ENCODE measurements at places on chromosomes 16 and 17.
A peak's percentile ranks its signal among the peaks of the same experiment; 100 is the strongest.

- DNase-seq, result no peak
Observed at GRCh38 chr17:69921046-69921445, 154.0 kb upstream of the KCNJ16 start.

DNA sequence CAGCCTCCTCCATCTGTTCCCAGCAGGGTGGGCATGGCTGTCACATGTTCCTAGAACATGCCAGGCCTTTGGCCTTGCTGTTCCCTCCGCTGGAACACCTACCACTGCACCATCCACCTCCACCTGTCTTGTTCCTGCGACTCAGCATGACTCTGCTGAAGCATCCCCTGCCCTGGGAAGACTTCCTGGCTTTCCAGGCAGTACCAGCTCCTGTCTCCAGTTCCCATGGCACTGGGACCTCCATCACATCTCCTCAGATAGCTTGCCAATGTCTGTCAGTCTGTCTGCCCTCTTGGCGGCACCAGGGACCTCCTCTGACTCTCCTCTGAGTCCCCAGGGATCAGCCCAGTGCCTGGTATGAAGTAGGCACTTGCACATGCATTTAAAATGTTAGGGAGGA lies 15.7 kb downstream of the PDP2 start:
- DNase-seq, result no peak

DNA sequence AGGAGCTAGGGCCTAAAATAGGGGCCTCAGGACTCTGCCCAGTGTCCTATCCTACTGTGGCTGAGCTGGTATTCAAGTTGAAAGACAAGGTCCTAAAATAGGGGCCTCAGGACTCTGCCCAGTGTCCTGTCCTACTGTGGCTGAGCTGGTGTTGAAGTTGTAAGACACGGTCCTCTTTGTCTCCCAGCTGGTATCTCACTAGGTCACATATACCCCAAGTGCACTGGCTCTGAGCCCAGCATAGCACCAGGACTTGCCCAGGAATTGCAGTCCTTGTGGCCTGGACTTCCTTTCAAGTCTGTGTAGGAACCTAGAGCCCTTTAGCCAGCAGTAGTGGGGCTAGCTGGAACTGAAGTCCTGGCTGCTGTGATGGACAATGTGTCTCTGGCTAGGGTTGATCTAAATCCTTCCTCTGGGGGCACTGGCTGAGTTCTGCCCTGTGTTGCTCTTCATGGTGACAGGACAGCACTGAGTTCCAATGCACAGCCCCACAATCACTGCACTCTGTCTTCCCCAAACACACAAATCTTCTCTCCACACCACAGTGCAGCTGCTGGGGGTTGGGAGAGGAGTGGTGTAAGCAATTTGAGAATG lies 260.5 kb downstream of the HAPSTR1 start:
- DNase-seq, result no peak

GRCh38 chr16:58970775-58971174 lies 236.7 kb upstream of the GOT2 start:
- DNase-seq, result no peak

DNA sequence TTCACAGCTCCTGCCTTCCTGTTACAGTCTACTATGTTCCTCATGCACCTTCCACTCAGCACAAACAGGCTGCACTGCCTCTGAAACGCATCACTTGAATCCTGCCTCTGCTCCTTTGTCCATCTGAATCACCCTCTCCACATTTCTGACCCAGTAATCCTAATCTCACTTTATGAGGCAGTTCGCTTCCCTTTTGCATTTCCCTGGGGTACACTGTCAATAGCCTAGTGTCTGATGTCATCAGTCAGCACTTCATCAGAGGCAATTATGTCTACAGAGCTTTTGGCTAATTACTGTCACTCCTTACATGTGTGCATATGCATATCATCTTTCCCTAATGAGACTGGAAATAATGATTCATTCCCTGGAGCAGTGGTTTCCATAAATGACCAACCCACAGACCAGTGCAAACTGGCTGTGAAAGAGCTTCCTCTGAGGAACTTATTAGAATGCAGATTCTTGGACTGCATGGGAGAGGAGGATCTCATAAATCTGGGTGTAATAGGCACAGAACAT lies 23.6 kb downstream of the CA4 start:
- DNase-seq, result no peak

DNA sequence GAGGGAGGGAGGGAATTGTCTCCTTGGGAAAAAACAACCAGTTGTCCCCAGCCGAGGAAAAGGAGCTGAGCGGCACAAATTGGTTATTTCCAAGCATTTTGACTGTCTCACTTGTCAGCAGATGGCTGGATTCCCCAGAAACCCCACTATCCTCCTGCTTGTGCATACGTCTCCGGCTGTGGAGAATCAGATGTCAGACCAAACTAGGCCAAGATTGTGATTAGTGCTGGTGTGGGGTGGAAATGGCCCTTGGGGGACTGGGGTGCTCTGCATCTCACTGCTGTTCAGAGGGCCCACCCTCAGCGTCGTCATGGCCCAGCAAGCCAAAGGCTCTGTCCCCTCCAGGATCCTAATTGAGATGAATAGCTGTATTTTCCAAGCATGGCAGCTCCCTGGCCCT lies 131.7 kb upstream of the HSBP1 start:
- no peak for DNase-seq

GRCh38 chr16:14409563-14409962 lies 220.5 kb downstream of the PARN start:
- no peak for DNase-seq

DNA sequence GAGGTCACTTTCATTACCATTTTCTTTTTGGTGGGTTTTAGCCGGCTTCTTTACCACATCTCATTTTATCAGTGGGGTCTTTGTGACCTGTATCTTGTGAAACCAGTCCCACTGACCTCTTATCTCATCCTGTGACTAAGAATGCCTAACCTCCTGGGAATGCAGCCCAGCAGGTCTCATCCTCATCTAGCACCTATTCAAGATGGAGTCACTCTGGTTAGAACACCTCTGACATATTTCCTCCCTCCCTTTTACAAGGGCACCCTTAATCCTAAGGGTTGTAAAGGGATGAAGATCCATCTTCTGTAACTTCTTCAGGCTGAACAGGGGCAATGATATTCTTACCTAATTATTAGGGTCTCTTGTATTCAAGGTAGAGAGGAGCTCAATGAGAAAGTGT lies 107.9 kb upstream of the HAS3 start:
- no peak for DNase-seq

DNA sequence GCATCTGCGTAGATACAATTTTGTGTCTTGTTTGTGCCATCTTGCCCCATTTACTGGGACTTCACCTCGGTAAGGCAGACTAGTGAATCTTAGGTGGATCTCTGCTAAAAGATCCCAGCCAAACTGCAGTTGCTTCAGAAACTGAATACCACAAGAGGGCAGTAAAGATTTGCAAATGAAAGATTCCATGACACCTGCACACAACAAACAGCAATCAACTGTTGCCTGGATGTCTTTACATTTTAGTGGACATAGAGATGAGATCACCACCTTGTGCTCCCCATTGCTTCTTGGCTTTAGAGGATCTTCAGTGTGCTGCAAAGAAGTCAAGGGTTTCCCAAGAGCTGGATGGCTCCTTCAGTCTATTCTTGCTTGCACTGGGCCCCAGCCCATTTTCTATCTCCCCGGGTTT lies 119.2 kb upstream of the CACNG5 start:
- peak; percentile 83 for DNase-seq

GRCh38 chr17:38430316-38430715 lies 2.1 kb downstream of the ARHGAP23 start:
- DNase-seq, result no peak

GRCh38 chr17:35889241-35889640 lies 9.1 kb upstream of the CCL5 start:
- no peak for DNase-seq

GRCh38 chr17:70060415-70060814 lies 14.6 kb upstream of the KCNJ16 start:
- no peak for DNase-seq

DNA sequence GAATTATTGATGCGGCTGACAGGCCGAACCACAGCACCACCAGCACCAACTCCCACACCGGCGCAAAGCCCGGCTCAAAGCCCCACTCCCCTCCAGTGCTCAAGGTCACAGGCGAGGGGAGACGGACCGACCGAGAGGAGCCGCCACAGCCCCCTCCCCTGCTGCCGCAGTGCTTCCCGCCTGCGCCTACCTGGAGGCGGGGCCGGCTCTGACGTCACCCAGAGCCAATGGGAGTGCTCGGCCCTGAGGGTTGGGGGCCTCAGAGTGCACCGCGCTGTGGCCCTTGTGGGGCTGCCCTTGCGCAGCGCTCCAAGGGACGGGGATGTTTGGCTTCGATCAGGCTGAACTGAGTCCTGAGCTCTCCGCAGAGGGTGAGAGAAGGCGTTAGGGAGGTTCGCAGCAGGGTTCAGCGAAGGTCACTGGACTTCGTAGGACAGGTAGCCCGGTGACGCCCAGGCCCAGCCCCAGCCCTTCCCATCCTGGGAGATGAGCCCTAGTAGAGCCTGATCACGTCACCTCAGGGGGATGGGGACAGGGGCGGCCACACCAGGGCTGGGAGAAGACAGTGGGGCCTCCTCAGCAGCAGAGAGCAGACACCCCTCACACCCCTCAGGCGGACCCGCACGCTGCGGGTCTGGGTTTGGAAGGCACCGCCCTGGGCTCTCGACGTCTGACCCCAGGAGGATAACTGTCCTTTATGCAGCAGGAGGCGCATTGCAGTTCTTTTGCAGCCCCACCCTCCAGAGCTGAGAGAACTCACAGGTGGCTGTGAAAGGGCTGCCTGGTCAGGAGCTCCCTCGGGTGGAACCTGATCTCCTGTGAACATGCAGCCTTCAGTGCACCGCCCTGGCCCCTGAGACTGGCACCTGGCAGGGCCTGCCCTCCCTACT lies 1.5 kb downstream of the NDRG4 start:
- DNase-seq, result peak; percentile 64

- no peak for DNase-seq
Observed at GRCh38 chr17:55567240-55568214, 56.3 kb upstream of the SMIM36 start.

DNA sequence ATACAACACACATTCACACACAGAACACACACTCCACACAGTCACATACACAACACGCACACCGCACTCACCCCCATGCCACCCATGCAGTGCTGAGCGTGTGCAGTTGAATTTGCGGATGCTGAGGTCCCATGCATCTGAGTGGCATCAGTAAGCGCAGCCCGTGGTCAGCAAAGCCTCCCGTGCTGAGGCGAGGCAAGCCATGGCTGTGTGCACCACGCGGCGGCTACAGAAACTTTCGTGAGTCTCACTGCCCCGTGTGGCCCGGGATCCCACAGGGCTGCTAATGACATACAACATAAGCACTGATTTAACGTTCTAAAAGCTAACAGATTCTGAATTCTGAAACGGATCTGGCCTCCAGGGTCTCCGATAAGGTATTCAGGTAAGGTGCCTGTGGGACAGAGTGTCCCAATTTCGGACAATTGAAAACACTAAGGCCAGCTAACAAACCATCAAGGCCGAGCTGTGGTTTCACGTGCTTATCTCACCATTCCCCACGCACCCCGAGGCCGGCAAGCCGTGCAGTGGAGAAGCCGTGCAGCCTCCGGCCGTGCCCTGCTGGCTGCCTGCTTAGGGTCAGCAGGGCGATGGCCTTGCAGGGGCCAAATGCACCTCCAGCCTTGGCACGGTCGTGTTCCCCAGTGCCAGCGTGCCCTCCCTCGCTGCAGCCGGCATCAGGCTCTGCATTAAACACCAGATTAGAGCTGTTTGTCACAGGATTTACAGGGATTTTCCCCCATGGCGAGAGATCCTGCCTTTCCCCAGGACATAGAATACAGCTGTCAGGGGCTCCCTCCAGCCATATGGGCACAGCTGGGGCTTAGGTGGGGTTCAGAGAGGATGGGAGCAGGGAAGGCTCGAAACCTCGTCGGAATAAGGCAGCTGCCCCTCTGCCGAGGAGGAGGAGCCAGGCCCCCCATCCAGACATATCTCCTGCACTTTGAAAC lies 191.7 kb downstream of the C16orf95 start:
- no peak for DNase-seq

GRCh38 chr16:4523686-4524085 lies 14.9 kb downstream of the CDIP1 start:
- no peak for DNase-seq

- no peak for DNase-seq
Observed at GRCh38 chr16:49280841-49281371, 732 bp downstream of the CBLN1 start.

DNA sequence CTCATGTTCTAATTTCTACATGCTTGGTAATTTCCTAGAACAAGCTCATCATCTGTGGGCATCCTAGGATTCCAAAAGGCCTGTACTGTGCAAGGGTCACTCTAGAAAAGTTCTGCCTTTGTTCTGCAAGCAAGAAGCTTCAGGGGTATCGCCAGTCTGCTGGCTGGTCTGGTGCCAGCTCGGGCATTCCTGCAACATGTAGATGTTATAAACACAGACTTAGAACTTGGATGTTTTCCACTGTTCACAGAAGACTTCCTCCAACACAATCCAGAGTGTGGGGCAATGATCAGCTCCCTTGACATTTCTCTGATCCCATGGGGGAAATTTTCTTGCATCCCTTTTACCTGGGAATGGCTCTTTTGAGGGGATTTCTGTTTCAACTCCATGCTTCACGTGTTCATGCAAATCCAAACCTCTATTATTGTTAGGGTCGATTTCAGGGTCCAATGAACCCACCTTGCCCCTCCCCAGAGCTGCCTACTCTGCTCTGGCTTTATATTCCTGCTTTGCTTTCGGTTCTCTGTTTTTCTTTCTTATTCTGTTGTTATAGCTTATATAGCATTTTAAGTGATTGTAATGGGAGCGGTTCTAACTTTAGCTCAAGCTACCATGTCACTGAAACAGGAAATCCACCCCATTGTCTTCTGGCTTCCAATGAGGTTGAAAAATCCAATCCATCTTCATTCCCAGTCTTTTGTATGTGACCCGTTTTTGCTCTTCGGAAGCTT lies 25.3 kb downstream of the UBE2O start:
- no peak for DNase-seq

- DNase-seq, result no peak
Observed at GRCh38 chr17:44084131-44084538, 13.6 kb downstream of the G6PC3 start.

- no peak for DNase-seq
Observed at GRCh38 chr16:11880007-11880406, 28.7 kb upstream of the RSL1D1 start.

DNA sequence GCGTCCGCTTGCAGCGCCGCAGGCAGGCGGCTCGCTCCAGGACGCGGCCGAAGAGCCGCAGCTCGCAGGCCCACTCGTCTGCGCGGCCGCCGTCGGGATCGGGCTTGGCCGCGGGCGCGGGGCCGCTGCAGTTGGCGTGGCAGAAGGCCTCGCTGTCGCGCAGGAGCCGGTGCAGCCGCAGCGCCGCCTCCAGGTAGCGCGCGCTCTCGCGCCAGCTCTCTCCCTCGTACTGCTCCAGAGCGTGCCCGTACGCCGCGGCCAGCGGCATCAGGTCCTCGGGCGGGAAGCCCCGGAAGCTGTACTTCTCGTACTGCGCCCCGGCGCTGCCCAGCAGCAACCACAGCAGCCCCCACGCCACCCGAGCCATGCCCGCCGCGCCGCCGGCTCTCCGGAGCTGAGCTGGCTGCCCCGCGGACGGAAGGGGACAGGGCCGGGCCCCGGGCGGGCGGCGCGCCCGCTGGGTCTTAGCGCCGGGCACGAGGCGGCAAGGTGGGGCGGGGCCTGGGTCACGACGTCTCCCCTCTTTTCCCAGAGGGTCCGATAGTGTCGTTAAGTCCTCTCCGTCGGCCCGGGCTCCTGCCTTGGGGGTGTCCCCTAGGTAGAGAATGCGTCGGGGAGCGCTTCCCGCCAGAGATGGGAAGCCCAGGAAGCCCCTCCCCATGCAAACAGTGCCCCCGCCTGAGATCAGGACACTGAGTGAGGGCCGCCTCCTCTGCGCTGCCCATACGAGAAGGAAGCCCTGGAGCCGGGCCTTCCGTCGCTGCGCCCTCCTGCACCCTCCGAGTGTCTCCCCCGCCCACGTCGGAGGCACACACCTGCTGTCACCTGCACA lies at the start of gene P3H4:
Gene P3H4, minus strand, starts transcription at position 401 of the 832 bp plus-strand sequence. Its CDS starts 34 bp downstream, at position 367.
- DNase-seq, result peak; percentile 88

Measured in NCI-H146 (cell line).